Thymus (tissue), 14 donors: ENCODE measurements at places on chromosomes 6 and 20. TPM values are rescaled to one million over a fixed set of nuclear protein-coding genes. Genes with fewer than 3 reads are reported as not detected.

PFDN4 gene
- total RNA-seq: 124 TPM

SIRPA gene
- total RNA-seq: 3.0 TPM

ACAT2 gene
- total RNA-seq: 43.0 TPM

RBM24 gene
- total RNA-seq: 0.99 TPM

CAGE1 gene
- total RNA-seq: 0.09 TPM
